Central memory CD8-positive, alpha-beta T cell (primary cell): ENCODE measurements at places on chromosomes 16 and 17.

GRCh38 chr17:77444984-77445759 is 304.4 kb downstream of the SEC14L1 start:
- DNase-seq = peak; percentile 85

GRCh38 chr16:13143551-13143950 is 242.2 kb downstream of the SHISA9 start:
- no peak for DNase-seq

DNA sequence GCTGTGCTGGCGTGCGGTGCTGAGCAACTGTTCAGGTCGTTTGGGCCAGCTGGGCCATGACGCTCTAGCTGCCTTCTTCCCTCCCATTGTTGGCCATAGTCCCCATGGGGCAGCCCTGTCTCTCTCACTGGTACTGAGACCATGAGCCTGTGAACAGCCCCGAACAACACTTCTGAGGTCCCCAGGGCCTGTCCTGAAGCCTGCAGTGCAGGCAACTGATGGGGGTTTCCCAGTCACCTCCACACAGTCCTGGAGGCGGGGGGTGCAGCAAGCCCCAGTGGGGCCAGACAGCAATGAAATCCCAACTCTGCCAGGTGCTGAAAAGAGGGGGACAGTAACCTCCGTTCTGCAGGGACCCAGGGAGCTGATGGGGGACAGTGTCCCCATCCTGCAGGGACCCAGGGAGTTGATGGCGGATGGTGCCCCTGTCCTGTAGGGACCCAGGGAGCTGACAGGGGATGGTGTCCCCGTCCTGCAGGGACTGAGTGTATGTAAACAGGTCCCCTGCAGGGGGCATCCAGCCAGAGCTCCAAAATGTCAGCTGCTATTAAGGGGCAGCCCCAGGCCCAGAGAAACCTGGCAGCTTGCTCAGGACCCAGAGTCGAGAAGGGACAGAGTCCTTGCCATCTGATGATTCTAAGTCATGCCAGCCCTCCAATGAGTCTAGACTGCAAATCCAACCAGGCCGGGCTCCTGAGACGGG is 30.4 kb downstream of the ENGASE start:
- no peak for DNase-seq

DNA sequence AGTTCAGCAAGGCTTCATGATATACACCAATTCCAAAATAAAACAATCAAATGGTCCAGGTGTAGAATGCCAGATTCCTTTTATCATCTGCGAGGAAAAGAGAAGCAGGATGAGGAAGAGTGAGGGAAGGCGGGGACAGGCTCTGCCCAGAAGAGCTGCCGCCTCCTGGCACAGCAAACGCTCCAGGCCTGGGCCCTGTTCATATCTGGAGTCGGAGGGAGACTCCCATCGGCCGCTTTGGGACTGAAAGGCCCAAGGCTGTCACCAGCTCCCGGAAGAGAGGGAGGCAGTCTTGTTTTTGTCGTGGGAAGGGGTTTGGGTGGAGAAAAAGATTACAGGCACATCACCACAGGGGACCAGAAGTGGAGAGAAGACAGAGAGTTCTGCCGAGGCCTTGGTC is 29.0 kb upstream of the SLC25A19 start:
- DNase-seq = no peak

DNA sequence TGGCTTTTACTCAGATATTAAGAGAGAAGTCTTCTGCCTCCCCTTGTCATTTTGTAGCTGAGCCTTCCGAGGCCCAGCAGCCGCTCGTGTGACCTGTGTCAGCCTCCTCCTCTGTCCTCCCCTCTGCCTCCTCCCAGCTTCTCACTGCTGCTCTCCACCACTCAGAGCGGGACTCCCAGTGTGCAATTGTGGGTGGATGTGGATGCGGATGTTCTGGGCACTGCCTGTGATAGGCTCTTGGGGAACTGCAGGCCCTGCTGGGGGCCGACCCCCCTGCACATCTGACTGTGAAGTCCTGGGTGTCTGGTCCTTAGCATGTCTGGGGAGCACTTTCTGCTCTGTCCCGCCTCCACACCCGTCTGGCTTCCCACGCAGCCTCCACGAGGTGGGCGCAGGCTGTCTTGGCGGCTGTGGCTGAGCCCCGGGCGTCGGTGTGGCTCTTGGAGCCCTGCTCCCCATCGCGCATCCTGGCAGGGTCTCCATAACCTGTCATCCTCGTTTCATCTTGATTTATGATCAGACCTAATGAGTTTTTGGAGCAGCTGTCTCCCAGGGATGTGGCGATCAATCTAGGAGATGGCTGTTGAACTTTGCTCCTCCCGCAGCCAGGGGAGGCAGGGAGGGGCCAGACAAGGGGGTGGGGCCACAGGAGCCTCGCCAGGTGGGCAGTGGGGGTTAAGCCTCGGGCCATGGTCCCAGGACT is 28.1 kb downstream of the GRIN2C start:
- no peak for DNase-seq

DNA sequence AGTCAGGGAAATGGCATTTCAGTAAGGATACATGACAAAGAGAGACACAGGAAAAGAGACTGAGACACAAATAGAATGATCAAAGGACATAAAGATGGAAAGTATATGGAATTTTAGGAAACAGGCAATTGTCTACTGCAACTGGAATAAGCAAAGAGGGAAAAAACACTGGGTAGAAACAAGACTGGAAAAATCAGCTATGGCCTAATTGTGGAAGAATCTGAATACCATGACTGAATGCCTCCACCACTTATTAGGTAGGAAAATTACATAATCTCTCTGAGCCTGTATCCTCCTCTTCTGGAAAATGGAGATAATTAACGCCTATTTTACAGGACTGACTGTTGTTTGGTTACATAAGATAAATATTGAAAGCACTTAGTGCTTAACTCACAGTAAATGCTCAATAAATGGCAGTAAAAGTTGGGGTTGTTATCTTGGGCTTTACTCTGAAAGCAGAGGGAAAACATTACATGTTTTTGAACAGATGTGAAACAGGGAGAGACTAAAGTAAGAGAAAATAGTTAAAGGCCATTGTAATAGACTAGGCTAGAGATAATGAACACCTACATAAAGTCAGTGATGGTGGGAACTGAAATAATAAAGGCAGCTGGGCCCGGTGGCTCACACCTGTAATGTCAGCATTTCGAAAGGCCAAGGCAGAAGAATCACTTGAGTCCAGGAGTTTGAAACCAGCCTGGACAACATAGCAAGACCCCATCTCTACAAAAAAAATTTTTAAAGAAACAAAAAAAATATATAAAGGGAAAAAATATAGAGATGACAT is 63.5 kb upstream of the C17orf78 start:
- DNase-seq = no peak

- no peak for DNase-seq
These were observed 2.0 kb upstream of the SPAG7 start for GRCh38 chr17:4969551-4970173.

DNA sequence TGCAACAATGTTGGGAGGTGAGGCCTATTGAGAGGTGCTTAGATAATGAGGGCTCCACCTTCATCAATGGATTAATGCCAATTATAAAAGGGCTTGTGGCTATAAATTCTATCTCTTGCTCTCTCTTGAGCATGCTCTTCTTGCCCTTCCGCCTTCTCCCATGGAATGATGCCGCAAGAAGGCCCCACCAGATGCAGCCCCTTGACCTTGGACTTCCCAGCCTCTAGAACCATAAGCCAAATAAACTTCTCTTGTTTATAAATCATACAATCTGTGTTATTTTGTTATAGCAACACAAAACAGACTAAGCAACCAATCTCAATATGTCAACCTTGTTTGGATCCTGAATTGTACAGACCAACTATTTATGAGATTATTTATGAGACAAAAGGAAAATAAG is 20.0 kb downstream of the MYH10 start:
- no peak for DNase-seq

DNA sequence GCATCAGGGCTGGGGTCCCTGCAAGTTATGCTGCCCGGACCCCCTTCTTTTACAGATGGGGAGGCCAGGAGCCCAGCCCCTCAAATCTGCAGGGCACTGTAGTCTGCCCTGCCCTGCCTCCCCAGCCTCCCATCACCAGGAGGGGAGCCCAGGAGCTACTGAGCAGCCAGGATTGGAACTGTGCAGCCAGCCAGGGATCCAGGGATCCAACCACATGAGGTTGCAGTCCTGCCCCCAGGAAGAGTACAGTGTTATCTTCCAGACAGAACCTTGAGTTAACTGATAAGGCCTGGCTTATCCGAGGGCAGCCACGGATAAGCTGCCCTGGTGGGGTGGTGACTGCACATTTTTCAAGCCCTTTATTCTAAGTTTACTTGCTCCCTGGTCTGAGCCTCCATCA is 11.4 kb upstream of the NDRG4 start:
- DNase-seq = no peak

- DNase-seq = no peak
These were observed 22.2 kb upstream of the PEMT start for GRCh38 chr17:17613708-17614114.

- DNase-seq = no peak
These were observed 21.4 kb downstream of the ADORA2B start for GRCh38 chr17:15966183-15966878.

DNA sequence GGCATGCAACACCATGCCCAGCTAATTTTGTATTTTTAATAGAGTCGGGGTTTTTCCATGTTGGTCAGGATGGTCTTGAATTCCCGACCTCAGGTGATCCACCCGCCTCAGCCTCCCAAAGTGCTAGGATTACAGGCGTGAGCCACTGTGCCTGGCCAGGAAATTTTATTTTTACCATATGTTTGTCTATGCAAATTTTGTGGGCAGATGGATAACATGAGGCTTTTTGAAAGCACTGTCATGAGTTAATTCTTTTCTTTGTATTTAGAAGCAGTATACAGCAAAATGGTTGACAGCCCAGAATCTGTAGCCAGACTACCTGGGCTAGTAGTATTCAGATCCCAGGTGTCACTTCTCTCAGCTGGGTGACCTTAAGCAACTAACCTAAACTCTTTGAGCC is 8.5 kb upstream of the KPNB1 start:
- no peak for DNase-seq

DNA sequence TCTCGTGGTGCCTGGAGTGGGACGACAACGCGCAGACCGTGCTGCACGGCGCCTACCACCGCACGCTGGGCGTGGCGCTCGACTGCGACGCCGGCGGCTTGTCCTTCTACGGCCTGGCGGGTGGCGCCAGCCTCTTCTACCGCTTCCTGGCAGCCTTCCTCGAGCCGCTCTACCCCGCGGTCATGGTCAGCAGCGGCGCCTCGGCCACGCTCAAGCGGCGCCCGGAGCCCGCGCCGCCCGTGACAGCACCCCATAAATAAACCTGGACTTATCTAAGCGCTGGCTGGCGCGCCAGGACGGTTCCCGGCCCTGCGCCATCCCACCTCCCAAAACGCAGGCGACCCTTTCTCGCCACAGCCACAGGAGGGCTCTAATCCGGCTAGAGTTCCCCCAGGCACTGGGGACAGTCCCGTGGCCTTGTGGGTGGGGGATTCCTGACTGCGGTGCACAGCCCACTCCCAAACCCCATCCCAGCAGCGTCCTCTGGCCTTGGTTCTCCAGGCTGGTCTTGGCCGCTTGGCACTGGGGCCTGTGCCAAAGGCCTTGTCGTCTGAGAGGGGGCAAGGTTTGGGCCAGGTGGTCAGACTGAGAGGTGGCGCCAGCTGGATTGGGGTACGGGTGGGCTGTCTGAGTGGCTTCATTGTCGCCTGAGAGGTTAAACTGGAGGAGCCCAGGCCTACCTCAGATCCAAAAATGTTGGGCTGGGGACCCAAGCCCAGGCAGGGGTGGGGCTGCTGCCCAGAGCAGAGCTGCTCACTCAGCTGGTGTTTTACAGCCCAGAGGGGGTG is 10.1 kb upstream of the SLC16A5 start:
- no peak for DNase-seq

GRCh38 chr16:27481282-27481934 is 68.3 kb downstream of the GTF3C1 start:
- no peak for DNase-seq

DNA sequence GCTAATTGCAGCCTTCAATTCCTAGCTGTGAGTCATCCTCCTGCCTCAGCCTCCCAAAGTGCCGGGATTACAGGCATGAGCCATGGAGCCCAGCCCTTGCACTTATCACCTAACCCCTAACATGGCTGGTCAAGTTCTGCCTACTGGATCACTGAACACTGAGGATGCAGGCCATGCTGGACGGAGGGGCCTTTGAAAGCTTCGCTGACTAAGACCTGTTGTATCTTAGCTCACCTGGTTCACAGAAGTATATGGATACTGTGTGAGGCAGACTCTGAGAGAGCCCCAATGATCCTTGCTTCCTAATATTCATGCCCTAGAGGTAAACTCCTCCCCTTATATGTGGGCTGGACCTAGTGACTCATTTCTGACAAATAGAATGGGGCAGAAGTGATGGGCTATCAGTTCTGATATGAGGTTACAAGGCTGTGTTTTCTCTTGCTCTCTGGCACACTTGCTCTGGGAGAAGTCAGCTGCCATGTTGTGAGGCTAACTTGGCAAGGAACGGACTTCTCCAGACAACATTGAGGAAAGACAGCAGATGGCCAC is 11.7 kb upstream of the TMIGD1 start:
- DNase-seq = no peak

- no peak for DNase-seq
These were observed 65.7 kb downstream of the MAP2K6 start for GRCh38 chr17:69480245-69480644.

- DNase-seq = no peak
These were observed 1.7 kb upstream of the AKTIP start for GRCh38 chr16:53504665-53505064.

GRCh38 chr17:65609749-65610148 is 48.3 kb upstream of the AXIN2 start:
- no peak for DNase-seq

DNA sequence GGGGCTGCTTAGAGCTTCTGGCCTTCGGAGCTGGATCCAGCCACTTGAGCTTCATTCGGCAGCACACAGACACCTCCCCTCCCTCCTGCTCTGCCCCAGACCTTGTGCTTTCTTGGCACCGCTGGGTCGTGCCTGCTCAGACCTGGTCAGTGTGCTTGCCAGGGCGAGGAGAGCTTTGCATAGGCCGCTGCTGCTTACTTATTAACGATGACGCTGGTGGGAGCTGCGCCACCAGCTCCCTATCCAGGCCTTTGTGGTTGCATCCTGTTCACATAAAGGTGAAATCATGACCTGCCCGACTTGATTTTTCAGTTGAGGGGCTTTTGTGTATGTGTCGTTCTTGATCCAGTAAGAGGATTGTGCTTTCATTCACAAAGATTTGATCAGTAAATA is 101.1 kb downstream of the MSI2 start:
- DNase-seq = no peak

DNA sequence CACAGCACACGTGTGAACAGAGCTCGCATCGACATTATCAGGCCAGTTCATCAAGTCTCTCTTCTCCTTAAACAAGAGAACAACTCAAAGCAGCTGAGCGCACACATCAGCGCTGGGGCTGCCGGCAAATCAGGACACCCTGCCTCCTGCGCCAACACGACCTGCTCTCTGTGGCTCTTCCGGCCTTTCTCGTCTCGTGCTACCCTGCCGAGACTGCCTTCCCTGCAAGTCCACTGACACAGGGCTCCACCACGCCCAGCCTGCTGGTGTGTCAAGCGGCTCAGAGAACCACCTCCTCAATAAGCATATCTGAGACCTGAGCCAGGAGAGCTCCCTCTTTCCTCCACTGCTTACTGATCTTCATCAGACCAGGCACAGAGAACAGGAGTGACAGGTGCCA is 96.9 kb downstream of the ZNF778 start:
- DNase-seq = no peak
